ENCODE measurements at places on chromosomes 2 and 18.

- DNase-seq: no peak
Measured at GRCh38 chr18:46299465-46300008, 195.4 kb downstream of the HAUS1 start.

GRCh38 chr2:194100201-194100600 lies 1556.8 kb upstream of the SLC39A10 start:
- DNase-seq: no peak

- DNase-seq: no peak
Measured at GRCh38 chr2:232013701-232014353, 52.3 kb downstream of the DIS3L2 start.

- DNase-seq: no peak
Measured at GRCh38 chr2:127097841-127098651, 8.9 kb downstream of the BIN1 start.

DNA sequence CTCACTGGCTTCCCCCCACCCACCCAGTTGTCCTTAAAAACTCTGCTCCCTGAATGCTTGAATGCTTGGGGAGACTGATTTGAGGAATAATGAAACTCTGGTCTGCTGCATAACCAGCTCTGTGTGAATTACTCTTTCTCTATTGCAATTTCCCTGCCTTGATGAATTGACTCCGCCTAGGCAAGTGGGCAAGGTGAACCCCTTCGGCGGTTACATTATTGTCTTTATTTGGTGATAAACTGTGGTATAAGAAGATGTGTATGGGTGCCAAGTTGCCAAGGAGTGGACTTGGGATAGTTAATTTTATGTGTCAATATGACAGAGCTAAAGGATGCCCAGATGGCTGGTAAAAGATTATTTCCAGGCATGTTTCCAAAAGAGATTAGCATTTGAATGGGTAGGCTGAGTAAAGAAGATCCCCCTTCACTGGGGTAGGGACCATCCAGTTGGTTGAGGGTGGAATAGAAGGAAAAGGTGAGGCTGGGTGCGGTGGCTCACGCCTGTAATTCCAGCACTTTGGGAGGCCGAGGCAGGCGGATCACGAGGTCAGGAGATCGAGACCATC lies 98.5 kb upstream of the HAAO start:
- no peak for DNase-seq

GRCh38 chr2:196063773-196064172 lies 4.9 kb downstream of the DNAH7 start:
- no peak for DNase-seq

DNA sequence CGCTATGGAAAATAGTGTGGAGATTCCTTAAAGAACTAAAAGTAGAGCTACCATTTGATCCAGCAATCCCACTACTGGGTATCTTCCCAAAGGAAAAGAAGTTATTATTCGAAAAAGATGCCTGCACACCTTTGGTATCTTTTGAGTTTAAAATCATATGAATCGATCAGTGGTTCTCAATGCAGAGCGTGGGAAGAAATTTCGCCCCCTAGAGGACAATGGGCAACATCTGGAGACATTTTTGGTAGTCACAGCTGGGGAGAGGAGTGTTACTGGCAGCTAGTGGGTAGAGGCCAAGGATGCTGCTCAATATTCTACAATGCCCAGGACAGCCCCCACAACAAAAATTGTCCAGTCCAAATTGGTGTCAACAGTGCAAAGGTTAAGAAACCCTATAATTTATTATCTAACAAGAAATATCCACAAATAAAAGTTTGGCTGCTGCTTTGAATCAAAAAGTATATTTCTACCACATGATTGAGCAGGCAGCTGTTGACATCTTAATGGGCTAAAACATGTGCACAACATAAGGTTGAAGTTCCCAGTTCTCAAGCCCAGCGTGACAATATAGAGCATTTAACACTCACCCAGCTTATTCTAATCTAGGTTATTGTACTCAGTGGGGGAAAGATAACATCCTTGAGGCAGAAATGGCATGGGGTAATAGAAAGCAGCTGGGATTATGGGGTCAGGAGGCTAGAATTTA lies 425.7 kb downstream of the LRATD1 start:
- DNase-seq: no peak

- DNase-seq: no peak
Measured at GRCh38 chr2:182038576-182038975, 52.9 kb downstream of the PPP1R1C start.

- no peak for DNase-seq
Measured at GRCh38 chr2:20513946-20514345, 67.1 kb downstream of the RHOB start.

GRCh38 chr2:8633186-8633734 lies 48.6 kb upstream of the ID2 start:
- no peak for DNase-seq

DNA sequence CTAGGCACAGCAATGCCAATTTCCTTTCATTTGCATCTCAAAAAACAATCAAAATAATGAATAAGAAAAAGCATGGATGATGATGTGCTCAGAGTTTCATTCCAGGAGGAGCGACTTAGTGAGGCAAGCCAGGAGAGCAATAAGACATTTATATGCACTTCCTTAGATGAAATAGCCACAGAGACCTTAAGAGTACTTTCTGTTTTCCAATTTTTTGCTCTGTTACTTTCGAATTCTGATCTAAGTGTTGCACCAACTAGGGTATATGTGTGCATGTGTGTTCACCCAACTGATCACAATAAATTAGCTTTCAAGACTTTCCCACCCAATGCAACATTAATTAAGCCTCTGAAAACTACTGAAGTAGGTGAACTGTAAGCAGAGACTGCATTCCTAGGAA lies 709 bp downstream of the RAB27B start:
- DNase-seq: no peak

- no peak for DNase-seq
Measured at GRCh38 chr18:54075689-54076088, 148.8 kb downstream of the MBD2 start.

- no peak for DNase-seq
Measured at GRCh38 chr2:186771850-186772463, 77.0 kb downstream of the ZSWIM2 start.

GRCh38 chr2:239876948-239877289 lies 148.2 kb downstream of the NDUFA10 start:
- no peak for DNase-seq

GRCh38 chr2:10124538-10125045 lies 2.1 kb downstream of the RRM2 start:
- DNase-seq: peak; percentile 71

DNA sequence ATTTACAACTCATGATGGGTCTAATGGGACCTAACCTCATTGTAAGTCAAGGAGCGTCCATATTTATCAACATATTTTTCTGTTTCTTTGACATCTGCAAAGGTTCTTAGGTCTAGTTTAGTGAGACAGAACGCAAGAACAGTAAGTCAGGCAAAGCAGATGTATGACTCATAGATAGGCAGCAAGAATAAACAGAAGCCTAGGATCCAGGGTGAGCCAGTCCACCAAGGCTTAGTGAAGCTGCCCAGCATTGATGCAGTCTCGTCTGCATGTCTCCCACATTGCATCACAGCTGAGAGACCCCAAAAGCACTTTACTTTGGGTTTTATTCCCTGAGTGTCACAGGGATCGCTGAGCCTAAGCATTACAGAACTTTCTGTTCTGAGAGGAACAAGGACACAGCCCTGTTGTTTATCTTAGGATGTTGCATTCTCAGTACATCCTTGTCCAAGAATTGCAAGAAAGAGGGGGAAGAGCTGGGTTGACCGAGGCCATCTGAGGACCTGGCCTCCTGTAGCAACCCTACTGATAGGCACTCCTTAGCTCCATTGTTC lies 29.6 kb upstream of the TMEM177 start:
- DNase-seq: no peak

GRCh38 chr2:80255918-80256781 lies 48.4 kb downstream of the LRRTM1 start:
- no peak for DNase-seq

- DNase-seq: no peak
Measured at GRCh38 chr2:98149333-98149697, 62.3 kb downstream of the VWA3B start.

DNA sequence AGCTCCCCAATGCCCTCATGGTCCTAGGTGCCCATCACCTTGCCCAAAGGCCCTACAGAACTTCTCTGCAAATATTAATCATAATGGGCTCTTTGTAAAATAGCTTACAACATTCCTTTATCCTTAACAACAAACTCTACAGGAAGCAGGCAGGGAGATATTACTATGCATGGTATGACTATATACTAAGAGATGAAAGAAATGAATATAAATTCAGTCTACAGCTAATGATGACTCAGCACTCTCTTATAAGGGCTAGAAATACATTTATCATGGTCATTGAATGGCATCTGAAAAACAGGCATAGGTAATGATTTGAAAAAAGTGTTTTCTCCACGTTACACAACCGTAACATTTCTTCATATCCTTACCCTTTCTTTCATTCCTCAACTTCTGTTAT lies 254.8 kb upstream of the DSEL start:
- DNase-seq: no peak

- DNase-seq: no peak
Measured at GRCh38 chr2:216877085-216877484, 17.2 kb upstream of the TNP1 start.

GRCh38 chr2:63364866-63365265 lies 223.4 kb downstream of the WDPCP start:
- DNase-seq: no peak

- no peak for DNase-seq
Measured at GRCh38 chr2:44102790-44103562, 65.7 kb upstream of the PPM1B start.

GRCh38 chr18:76985156-76985950 lies 147.2 kb downstream of the MBP start:
- DNase-seq: no peak

DNA sequence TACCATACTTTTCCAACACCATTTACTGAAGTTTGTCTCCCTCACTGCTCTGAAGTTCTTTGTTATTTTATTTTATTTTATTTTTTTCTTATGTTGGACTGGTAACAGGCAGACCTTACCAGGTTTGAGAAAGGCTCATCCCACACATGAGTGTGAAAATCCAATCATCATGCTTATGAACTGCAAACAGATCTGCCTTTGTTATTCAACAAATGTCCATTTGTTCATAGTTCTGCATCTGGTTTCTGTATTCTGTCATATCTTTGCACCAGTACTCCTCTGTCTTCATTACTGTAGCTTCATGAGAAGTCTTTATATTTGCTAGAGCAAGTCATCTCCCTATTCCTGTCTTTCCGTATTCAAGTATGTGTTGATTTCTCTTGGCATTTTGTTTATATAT lies 5.3 kb downstream of the RNU2-63P start:
- DNase-seq: no peak

GRCh38 chr2:209523867-209524266 lies 100.0 kb downstream of the MAP2 start:
- DNase-seq: no peak

DNA sequence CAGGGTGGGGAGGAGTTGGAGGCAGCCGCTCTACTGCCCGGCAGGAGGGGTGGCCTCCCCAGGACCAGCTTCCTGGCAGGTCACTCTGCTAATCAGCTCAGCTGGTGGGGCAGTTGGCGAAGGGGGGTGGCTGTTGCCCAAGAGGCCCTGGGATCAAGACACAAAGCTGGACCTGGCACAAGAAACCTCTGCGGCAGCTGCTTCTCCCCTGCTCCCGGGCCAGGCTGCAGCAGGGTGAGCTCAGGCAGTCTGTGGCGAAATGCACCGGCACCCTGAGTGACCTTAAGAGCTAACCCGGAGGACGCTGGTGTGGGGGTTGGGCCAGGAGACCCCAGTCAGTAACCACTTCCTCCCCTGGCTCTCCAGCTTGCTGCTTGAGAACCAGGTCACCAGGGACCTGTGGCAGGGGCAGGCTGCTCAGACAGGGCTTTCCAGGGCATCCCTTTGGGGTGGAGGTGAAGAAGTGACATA lies 31.1 kb downstream of the TOGARAM2 start:
- no peak for DNase-seq

- DNase-seq: no peak
Measured at GRCh38 chr2:30631051-30631671, 176.1 kb downstream of the CAPN13 start.

- DNase-seq: no peak
Measured at GRCh38 chr2:118853651-118854291, 6.3 kb upstream of the EN1 start.

DNA sequence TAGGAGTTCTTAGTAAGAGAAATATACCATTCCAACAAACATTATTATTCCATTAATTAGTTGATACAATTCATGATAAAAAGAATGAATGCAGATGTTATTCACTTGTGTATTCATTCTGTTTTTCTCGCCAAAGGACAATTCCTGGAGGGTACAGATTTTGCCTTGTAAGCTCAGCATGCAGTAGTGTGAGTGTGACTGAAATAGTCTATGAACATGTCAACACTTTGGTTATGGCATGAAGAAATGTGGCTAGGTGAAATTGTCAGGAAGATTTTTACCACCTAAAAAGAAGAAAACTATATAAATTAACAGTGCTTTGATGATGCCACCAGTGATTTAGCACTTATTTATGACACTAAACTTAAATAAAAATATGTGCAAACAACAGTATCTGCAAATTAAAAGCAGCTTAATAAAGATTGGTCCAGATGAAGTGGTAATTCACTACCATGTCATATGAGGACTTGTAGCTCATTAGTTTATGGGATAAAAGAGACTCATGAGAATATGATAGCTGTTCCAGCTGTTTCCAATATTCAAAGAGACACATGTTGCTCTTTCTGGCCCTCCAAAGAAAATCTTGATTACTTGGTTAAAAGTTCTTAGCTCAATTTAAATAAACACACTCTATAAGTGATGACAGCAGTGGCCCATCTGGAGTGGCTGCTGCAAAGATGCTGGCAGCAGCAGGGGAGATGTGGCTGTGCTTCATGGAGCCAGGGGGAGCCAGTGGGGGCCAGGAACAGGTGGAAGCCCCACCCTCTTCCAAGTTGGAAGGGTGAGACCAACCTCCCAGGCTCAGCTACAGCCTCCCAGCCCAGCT lies 165.0 kb downstream of the CDH19 start:
- no peak for DNase-seq

GRCh38 chr18:68533641-68534040 lies 181.3 kb downstream of the TMX3 start:
- DNase-seq: no peak

GRCh38 chr2:173664513-173664910 lies 300.7 kb downstream of the SP3 start:
- no peak for DNase-seq

Data from amygdala (tissue), 56 donors.